ENCODE measurements at places on chromosomes 16 and 17.
A peak's percentile ranks its signal among the peaks of the same experiment; 100 is the strongest.

DNA sequence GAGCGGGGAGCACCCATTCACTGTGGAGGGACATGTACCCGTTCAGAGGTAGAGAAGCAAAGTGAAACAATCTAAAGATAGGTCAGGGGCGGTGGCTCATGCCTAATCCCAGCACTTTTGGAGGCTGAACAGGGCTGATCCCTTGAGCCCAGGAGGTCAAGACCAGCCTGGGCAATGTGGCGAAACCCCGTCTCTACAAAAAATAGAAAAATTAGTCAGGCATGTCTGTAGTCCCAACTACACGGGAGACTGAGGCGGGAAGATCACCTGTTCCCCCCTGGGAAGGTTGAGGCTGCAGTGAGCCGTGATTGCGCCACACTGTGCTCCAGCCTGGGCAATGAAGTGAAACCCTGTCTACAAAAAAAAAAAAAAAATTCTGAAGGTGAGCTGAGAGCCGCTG is 21.7 kb downstream of the MYL4 start:
- no peak for DNase-seq

- DNase-seq: no peak
These were observed 12.5 kb upstream of the MAF start for GRCh38 chr16:79613009-79613408.

DNA sequence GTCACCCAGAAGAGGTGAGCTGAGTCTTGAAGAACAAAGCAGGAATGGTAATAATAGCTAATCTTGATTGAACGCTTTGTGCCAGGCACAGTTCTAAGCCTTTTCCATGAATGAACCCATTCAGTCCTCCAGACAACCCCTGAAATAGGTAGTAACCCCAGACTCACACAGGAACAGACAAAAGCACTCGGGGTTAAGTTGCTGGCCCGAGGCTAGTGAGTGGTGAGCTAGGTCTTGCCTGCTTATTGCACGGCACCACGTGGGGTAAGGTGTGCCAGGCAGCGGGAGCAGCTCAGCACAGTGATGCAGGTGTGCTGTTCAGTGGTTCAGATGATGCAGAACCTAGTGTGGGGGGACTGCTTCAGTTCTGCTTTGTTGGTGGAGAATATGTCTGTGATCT is 181.6 kb downstream of the RAB11FIP4 start:
- no peak for DNase-seq

DNA sequence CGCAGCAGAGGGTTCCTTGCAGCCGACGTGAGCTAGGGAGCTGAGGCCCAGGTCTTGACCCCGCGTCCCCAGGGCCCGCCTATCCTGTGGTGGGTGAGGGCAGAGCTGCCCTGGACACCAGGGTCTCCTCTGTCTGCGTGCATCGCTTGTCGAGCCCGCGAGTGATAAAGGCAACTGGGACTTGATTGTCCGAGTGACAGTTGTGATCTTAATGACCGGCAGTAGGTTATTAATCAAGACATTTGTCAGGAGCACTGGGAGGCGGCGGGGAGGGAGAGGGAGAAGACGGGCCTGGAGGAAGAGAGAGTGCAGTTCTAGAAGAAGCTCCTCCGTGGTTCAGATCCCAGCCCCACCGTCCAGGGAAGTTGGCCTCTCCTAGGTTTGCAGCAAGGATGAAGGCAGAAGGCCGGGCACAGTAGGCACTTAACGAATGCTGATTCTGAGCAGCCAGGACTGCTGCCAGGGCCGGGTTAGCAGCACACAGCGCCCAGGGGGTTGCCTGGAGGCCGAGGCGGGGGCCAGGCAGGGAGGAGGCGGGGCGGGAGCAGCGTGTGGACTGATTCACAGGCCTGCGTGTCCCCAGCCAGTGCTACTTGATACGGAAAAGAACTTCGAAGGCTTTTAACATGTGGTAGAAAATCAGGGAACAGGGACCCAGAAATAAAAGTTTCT is 11.3 kb upstream of the GSE1 start:
- DNase-seq: no peak

DNA sequence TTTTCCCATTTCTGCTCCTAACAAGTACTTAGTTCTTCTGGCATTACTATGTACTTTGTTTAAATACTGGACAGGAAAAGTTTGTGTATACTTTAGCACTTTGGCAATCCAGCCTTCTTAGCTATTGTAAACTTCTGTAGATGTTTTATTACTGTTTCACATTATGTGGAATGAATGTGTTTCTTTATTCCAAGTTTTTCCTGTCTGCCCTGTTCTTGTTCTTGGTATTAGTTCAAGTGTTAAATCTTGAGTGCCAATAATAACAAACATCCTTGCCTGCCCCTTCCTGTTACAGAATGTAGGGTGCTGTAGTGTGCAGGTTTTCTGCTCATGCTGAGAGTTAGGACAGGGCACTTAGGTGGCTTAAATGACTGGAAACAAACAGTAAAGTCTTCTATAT is 7.3 kb upstream of the CAPNS2 start:
- DNase-seq: no peak

GRCh38 chr17:77817953-77818352 is 140.6 kb upstream of the TNRC6C start:
- no peak for DNase-seq

DNA sequence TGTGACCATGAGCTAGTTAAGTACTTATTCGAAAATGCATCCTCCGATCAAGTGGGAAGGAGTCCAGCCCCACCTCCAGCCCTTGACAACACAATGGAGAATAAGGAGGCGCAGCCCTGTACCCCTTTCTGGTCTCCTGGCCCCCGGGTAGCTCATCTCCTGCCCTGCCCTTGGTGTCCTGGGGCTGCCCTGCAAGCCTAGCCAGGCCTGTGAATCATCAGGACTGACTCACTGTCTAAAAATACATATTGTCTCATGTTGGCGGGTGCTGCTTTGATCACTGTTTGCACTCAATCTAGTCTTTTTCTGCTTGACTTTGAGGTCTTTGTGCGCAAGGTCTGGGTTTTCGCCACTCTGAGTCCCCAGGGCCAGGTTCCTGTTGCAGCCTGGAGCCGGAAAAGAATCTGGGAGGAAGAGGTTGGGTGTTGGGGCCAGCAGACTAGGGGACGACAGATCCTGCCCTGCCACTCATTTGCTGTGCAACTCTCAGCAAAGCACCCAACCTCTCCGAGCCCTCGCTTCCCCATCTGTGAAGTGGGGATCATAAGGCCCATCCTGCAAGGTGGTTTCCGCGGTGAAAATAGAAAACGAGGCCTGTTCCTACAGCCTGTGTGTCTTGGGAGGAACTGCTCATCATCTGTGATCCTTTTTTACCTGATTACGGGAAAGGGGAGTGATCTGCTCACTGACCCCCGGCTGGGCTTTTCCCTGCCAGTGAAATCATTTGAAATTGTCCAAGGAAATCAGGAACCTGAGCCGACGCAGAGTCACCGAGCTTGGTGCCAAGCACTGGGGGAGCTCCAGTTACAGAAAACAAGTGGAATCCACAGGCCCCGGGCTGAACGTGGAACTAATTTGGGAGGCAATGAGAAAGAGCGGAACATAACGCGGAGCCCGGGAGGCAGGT is 230.4 kb downstream of the PARN start:
- DNase-seq: peak; percentile 14

DNA sequence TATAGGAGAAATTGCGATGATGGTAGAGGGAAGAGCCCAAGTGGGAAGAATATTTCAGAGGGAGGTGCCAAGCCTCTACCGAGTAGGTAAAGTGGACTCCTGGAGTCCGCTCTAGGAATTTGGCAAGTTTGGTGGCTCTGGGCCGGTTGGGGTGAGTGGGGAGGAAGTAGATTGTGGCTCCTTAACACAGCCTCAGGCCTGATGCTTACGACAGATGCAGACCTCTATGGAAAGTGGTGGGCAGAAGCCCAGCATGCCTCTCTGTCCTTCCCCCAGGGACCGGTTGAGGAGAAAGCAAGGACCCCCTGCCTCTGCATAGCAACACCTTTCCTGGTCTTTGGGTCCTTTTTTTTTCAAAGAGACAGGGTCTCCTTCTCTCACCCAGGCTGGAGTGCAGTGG is 55.9 kb upstream of the SIAH1 start:
- DNase-seq: no peak

- DNase-seq: no peak
These were observed 601 bp downstream of the SPNS1 start for GRCh38 chr16:28975158-28975599.

GRCh38 chr16:56734429-56734828 is 4.5 kb downstream of the NUP93 start:
- DNase-seq: no peak

DNA sequence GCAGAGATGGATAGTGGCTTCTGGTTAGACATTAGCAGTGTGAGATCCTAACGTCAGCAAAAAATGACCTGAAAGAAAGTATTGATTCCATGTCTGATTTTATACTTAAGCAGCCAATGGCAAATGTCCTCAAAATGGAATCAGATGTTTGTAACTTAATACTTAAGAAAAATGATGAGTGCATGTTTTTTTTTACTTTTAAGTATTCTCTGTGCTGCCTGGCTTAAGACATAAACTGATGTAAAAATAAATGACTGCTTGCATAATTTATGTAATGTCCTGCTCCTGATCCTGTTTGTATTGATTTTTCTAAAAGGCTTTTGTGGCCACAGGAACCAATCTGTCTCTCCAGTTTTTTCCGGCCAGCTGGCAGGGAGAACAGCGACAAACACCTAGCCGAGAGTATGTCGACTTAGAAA is 7.4 kb downstream of the CBFB start:
- no peak for DNase-seq

- DNase-seq: no peak
These were observed 8.3 kb downstream of the ABAT start for GRCh38 chr16:8682551-8683259.

GRCh38 chr16:46728806-46729205 is 19.3 kb downstream of the MYLK3 start:
- DNase-seq: no peak

DNA sequence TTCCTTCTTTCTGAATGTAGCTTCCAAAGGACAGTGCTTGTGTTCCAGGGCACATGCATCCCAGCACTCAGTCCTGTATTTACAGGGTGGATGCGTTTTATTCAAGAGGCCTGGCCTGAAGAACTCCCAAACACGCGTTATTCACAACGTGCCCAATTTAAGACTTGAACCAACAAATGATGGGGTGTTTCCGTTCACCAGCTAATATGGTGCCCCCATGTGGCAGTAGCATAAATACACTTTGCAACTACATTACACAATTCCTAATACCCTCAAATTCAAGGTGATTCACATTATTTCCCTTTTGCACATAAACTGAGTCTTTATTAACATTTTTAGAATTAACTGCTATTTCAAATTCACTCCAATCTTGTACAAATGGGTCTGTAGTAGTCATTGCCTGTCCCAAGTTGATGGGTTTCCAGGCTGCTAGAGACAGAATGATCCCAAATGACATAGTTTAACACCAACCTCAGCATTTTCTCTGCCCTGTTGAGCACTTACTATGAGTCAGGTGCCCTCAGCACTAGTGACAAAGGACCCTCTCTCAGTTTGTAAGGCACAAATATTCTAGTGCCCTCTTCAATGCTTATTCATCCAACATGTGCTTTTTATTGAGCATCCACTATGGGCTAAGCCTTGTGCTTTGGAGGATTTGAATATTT is 26.9 kb downstream of the HSD17B2 start:
- DNase-seq: peak; percentile 1

GRCh38 chr16:28846933-28847273 is 755 bp upstream of the TUFM start:
- DNase-seq: no peak

DNA sequence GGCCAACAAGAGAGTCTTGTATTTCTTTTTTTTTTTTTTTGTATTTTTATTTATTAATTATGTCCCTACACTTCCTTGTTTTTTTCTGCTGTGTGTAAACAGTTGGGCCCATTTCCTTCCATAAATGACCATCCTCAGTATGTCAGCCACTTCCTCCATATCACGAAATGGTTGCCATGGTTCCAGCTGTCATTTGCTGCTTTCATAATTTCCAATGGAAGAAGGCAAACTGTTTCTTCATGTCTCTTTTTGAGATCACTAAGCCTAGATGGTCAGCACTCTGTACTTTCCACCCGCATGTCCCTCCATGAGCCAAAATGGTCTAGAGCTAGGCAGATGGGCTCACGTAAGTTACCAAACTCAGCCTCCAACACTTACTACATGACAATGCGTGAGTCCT is 133.5 kb upstream of the FOXF1 start:
- DNase-seq: no peak

- no peak for DNase-seq
These were observed 47.4 kb downstream of the AXIN2 start for GRCh38 chr17:65514082-65514481.

DNA sequence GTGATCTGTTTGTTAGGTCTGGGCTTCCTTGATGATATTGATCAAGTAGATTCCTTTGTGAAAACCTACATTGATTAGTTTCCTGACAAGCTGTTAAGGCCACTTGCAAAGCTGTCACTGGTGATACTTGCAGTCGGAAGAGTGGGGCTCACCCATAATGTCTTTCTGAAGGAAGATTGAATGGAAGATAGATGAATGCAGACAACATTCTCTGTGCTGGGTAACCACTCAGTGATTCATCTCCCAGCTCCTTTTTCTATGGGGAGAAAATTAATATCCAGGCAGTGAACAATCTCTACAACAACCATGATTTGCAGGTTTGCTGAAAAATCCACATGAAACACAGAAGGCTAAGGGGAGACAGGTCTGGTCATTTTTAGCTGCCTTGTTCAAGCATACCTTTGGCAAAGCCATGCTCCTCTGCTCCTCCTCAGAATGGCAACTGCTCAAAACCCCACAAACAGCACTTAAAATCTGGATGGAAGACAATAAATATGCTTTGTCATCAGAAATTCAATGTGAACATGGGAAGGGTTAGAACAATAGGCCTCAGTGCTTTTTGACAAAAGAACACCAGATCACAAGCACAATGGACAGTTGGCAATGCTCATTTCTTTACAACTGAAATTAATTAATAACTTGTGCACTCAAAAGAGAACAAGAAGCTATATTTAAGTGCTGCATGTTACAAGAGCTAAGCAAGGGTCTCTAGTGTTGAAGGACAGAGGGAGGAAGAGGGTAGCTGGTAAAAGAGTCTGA is 495.4 kb downstream of the TOX3 start:
- DNase-seq: peak; percentile 82

GRCh38 chr16:1290860-1291575 is 18.4 kb upstream of the UBE2I start:
- DNase-seq: no peak

DNA sequence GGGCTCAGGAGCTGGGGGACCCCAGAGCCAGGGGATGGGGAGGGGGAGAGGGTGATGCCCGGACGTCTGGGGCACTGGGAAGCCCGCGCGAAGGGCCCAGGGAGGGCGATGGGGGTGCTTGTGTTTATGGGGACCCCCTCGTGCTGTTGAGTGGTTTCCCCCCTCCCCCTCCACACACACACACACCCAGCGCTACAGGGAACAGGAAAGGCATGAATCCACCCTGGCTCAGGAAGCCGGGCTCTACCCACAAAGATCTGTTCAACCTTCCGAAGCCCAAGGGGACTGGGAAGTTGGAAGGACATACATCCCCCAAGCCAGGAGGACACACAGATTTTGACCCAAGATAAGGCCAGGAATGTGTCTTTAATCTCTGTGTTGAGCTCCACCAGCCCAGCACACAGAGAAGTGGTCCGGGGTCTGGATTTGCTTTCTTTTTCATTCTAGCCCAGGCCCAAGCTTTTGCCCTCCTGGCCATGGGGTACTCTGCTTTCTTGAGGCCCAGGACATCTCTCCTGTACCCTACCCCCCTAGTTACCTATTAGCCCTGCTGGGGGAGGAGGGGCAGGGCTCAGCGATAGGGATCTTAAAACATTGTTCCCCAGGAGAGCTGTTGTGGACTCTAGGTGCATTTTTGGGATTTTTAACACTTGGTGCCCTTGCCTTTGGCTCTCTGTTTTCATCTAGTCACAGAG is 1.2 kb downstream of the UBALD2 start:
- DNase-seq: no peak
